ENCODE measurements at places on chromosomes 16 and 17. TPM values are rescaled to one million over a fixed set of nuclear protein-coding genes. Genes with fewer than 3 reads are reported as not detected.

Gene ABCC11
- not detected for total RNA-seq

Gene MT1A
- total RNA-seq = 1.8 TPM

Gene C16orf54
- total RNA-seq = 2.2 TPM

Gene GPRC5C
- total RNA-seq = 62.9 TPM

Gene HBA1
- total RNA-seq = 11,060 TPM

Gene KRT27
- total RNA-seq = 1.2 TPM

Gene PRRT2
- total RNA-seq = 26.3 TPM

Gene CMTM2
- total RNA-seq = 1.5 TPM

- no peak for DNase-seq
Observed at GRCh38 chr16:15765880-15766279, 90.9 kb downstream of the MYH11 start.

DNA sequence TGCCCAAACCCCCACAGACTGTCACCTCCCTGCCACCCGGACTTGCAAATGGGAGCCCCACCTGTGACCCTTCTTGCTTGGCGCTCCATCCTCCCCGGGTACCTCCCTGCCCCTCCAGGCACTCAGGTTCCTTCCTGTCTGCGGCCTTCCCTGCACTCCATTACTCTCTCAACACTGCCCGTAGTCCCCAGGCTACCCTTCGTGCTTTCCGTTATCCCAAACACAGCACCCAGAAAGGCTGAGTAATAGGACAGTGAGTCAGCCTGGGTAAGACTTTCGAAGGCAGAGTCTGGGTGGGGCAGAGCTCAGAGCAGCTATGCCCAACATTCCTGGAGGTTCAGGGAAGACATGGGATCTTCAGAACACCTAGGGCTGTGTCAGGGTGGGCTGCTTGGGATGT is 16.6 kb upstream of the C16orf74 start:
- DNase-seq = no peak

DNA sequence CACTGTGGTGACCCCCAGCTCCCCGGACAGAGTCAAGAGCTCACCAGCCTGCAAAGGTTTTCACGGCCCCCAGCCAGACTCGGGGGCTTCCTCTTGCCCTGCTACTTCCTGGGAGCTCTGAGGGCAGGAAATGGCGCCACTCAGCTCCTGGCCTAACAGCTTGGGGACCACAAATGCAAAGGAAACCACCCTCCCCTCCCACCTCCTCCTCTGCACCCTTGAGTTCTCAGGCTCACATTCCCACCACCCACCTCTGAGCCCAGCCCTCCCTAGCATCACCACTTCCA is 375 bp upstream of the SPN start:
- DNase-seq = no peak

GRCh38 chr17:62999736-63000135 is 33.7 kb downstream of the TANC2 start:
- DNase-seq = no peak

- no peak for DNase-seq
Observed at GRCh38 chr16:50705436-50706110, 12.2 kb downstream of the NOD2 start.

DNA sequence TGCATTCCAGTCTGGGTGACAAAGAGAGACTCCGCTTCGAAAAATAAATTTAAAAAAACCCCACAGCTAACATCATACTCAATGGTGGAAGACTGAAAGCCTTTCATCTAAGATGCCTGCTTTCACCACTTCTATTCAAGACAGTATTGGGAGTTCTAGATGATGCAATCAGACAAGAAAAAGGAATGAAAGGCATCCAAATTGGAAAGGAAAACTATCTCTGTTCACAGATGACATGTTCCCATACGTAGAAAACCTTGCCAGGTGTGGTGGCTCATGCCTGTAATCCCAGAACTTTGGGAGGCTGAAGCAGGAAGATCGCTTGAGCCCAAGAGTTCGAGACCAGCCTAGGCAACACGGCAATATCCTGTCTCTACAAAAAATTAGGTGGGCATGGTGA is 31.1 kb downstream of the RANBP10 start:
- no peak for DNase-seq

GRCh38 chr17:78316115-78316866 is 43.6 kb downstream of the SOCS3 start:
- no peak for DNase-seq

GRCh38 chr17:2749784-2750181 is 331 bp upstream of the CCDC92B start:
- peak; percentile 84 for DNase-seq

GRCh38 chr16:74568961-74569631 is 37.8 kb downstream of the GLG1 start:
- DNase-seq = no peak

DNA sequence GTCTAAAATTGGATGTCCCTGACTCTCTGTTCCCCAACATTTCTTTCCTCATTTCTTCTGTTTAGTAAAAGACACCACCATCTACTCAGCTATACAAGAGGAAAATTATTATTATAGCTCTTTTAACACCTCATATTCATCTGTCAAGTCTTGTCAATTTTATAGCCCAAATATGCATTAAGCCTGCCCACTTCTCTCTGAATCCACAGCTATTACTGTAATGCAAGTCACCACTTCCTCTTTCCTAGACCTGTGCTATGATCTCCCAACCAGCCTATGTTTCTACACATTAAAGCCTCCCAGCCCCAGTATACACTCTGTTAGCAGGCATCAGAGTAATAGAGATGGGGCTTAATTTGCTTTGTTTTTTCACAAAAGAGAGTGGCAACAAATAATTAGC is 252.9 kb downstream of the GRIN2A start:
- DNase-seq = no peak

- no peak for DNase-seq
Observed at GRCh38 chr17:45973099-45973780, 25.8 kb upstream of the STH start.

GRCh38 chr16:5916711-5917191 is 819.2 kb upstream of the EEF2KMT start:
- DNase-seq = no peak

DNA sequence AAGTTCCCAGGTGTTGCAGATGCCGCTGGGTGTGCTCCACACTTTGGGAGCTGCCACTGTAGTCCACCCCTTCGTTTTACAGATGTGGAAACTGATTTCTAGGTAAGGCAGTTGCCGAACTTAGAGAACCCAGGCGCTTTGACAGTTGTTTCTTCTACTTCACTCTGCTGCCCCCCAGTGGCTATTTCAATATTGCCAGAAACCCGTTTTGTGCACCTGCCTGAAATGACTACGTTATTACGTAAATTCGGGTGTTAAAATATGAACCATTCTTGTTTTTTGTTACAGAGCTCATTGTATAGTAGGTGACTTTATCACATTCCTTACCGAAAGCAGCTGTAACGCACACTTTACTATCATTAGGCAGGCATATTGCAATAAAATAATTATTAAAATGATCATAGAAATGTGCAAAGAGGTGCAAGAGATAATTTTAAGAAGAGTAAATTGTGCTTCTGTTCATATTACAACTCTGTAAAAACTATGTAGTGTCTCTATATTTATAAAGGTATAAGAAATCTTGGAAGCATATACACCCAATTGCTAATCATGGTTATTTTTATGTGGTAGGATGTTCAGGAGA is 44.9 kb downstream of the OTOA start:
- peak; percentile 86 for DNase-seq

GRCh38 chr16:12439399-12440227 is 364.1 kb downstream of the CPPED1 start:
- DNase-seq = no peak

- no peak for DNase-seq
Observed at GRCh38 chr16:73405851-73406250, 357.9 kb upstream of the ZFHX3 start.

- DNase-seq = no peak
Observed at GRCh38 chr16:88915639-88916327, 49.3 kb upstream of the PABPN1L start.

DNA sequence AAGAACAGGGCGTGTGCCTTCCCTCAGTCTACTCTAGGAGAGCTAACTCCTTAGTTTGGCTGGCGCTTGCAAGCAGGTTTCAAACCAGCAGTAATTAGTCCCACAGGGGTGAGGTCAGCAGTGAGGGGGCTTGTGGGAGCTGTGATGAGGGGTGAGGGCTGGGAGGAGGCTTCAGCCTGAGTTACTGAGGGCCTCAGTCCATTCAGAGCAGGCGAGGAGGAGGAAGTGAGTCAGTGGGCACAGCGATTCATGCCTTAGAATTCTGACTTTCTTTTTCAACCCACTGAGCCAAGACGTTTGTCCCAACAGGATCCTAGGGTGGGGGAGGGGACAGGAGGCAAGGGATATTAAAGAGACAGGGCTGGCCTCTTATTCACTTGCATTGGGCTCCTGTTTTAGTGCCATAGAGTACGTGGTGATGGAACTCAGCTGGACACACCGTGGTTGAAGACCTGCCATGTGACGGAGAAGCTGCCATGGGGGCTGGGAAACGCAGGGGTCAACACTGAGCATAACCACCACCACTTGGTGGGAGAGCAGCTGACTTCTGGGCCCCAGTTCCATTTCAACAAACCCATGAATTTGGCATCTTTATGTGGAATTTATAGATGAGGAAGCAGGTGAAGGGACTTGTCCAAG is 8.3 kb upstream of the ITGA3 start:
- DNase-seq = peak; percentile 51

DNA sequence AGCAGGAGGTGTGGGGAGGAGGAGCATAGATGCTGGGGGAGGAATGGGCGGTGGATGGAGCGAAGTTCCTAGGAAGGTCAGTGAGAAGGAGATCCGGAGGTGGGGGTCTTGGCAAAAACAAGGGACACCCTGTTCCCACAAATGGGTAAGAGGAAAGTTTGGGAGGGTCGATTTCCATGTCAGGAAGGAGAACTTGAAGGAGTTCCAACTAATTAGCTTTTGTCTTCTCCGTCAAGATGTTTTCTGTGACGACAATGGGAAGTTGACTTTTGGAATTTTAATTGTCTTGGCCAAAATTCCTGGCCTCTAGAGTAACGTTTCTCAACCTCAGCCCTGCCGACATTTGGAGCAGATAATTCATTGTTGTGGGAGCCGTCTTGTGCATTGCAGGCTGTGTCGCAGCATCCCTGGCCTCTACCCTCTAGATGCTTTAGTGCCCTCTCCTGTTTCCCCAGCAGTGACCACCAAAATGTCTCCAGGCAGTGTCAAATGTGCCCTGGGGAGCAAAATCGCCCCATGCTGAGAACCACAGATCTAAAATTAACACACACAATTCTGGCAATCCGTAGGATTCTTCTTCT is 97.1 kb downstream of the PITPNC1 start:
- DNase-seq = no peak

DNA sequence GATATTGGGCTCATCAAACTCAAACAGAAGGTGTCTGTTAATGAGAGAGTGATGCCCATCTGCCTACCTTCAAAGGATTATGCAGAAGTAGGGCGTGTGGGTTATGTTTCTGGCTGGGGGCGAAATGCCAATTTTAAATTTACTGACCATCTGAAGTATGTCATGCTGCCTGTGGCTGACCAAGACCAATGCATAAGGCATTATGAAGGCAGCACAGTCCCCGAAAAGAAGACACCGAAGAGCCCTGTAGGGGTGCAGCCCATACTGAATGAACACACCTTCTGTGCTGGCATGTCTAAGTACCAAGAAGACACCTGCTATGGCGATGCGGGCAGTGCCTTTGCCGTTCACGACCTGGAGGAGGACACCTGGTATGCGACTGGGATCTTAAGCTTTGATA is 2.6 kb upstream of the HPR start:
- DNase-seq = no peak

DNA sequence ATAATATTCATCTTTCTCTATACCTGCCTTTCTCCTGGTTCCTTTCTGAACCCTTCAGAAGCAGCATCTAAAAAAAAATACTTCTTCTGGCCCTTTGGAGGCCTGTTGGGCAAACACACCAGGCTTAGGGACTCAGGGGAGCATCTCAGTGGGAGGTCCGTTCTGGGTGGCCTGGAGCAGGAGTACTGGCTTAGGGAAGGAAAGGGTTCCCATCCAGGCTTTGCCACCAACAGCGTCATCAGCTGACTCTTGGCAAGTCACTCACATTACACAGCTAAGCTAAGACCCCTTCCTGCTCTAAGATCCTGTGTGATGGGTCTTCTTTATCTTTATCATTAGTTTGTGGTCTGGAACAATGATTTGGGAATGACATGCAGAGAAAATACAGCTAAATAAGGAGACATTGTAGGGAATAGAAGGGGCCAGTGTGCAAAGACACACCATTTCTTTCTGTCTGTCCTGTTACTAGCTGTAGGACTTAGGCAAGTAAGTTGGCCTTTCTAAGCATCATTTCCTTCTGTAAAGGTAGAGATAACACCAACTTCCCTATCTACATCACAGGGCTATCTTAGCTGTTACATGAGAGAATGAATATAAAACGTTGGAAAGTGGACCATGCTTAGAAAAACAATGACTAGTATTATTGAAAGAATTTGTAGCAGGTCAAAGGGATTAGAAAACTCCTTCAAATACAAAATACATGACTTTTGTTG is 9.9 kb downstream of the PCTP start:
- DNase-seq = no peak

DNA sequence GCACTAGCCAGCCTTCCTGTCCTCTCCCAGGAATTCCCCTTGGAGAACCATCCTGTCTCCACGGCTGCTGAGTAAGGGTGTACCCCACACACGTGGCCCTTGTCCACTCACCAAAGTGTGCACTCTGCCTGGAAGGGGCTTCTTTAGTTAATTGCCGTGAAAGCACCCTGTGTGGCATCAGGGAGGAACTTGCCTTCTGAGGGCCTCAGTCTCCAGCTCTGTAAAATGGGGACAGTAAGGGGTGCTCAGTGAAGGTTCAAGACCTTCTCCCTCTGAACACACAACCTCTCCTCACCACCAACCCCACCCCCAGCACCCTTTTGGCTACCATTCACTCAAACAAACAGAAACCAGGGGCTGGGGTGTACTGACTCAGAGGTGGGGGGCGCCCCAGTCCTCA is 59.1 kb upstream of the LHX1 start:
- DNase-seq = no peak

GRCh38 chr17:83200751-83201150 is 121.3 kb downstream of the METRNL start:
- peak; percentile 66 for DNase-seq

DNA sequence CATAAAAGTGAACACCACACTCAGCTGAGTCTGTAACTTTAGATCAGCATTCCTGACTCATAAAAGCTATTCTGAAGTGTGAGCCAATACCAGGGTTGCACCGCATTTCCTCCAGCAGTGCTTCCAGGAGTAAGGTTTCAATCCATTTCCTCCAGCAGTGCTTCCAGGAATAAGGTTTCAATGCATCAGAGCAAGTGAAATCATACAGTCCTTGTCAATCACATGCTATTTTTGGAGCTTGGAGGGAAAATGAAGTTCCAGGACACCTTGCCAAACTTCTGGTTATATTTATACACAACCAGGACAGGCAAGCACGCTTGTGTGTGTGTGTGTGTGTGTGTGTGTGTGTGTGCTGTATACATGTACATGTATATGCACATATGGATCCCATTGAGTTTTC is 327.6 kb downstream of the GRIN2A start:
- DNase-seq = no peak

GRCh38 chr17:4167786-4168185 is 24.8 kb downstream of the CYB5D2 start:
- no peak for DNase-seq

DNA sequence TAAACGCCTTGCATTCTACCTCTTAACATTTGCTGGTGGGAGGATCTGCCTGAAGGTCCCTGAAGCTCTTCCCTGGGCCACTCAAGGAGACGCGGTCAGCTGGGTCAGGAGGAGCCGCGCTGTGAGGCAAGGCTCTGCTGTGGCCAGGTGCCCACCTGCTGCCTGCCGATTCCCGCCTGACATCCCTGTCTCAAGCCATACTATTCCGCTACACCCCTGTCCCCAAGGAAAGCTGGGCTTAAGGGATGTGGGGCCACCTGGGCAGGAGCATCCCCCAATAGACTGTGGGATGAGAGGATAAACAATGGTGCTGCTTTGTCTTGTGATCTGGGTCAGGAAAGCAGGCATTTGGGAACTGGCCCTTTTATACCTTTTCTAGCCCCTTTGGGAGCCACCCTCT is 5.1 kb downstream of the TPPP3 start:
- DNase-seq = no peak

All from sciatic nerve (tissue), 2 donors.